Dermis blood vessel endothelial cell (primary cell): ENCODE measurements at places on chromosomes 6 and 20. TPM values are rescaled to one million over a fixed set of nuclear protein-coding genes. Genes with fewer than 3 reads are reported as not detected.
A peak's percentile ranks its signal among the peaks of the same experiment; 100 is the strongest.

TSPO2 gene
- not detected in 2 replicates for total RNA-seq

ILRUN gene
- total RNA-seq = 50.9 and 62.0 TPM in 2 replicates

COL10A1 gene
- not detected in 2 replicates for total RNA-seq

HTR1E gene
- total RNA-seq = not detected in 2 replicates

PHACTR3 gene
- 0.51 and 1.3 TPM in 2 replicates for total RNA-seq

LTB gene
- 3.4 and 30.5 TPM in 2 replicates for total RNA-seq

HUS1B gene
- 0.98 and 1.5 TPM in 2 replicates for total RNA-seq

TUBB2B gene
- 6.7 and 9.7 TPM in 2 replicates for total RNA-seq

EPPIN gene
- not detected in 2 replicates for total RNA-seq

SPDEF gene
- under 0.01 TPM in 1 of 2 replicates, not detected in the other for total RNA-seq

SALL4 gene
- under 0.01 and 0.14 TPM in 2 replicates for total RNA-seq

ANGPT4 gene
- not detected in 2 replicates for total RNA-seq

NKAIN2 gene
- not detected in 2 replicates for total RNA-seq

TRAPPC3L gene
- total RNA-seq = 0.17 TPM in 1 of 2 replicates, not detected in the other

PAK5 gene
- under 0.01 TPM in 1 of 2 replicates, not detected in the other for total RNA-seq

MCUR1 gene
- 8.3 and 15.8 TPM in 2 replicates for total RNA-seq

ETV7 gene
- 0.09 and 0.17 TPM in 2 replicates for total RNA-seq

SRSF12 gene
- total RNA-seq = under 0.01 and 0.09 TPM in 2 replicates

DNA sequence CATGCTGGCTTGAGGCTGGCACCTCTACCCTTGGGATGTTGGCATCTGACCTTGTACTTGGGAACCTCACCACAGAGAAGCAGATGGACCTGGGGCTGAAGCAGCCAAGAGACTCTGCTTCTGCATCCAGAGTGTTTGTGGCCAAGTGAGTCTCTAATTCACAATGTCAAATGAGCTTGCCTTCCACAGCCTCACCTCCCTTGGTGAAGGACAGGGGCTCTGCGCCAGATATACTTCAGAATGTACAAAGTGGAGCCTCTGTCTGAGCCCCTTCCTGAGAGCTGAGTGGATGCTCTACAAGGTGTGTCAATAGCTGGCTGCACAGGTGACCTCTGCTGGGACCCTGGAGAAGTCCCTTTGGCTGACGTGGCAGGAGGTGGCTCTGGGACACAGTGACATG, 508.9 kb downstream of the CDH26 start:
- DNase-seq = no peak

GRCh38 chr20:2465100-2465499, 5.5 kb downstream of the SNRPB start:
- no peak for DNase-seq

DNA sequence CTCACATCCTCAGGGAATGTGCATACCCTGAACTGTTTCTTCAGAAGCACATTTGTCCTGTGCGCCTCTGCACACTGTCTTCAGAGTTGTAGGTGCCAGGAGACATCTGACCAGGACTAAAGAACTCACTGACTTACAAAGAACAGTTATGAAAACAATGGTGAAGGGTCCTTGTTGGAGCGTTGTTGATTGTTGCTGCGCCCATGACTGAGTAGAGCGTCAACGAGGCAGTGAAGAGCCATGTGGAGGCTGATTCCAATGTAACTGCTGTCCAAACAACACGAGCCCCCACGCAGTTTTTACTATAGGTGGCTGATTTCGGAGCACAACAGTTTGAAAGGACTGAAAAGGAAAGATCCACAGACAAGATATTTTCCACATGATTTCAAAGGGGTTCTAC, 380.3 kb downstream of the CDH26 start:
- no peak for DNase-seq

DNA sequence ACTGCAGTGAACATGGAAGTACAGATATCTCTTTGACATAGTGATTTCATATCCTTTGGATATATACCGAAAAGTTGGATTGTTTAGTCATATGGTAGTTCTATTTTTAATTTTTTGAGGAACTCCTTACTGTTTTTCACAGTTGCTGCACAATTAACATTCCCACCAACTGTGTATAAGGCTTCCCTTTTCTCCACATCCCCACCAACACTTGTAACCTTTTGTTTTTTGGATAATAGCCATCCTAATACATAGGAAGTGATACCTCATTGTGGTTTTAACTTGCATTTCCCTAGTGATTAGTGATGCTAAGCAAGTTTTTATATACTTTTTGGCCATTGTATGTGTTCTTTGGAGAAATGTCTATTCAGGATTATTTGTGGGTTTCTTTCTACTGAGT, 45.1 kb upstream of the TENT5A start:
- peak; percentile 60 for DNase-seq

DNA sequence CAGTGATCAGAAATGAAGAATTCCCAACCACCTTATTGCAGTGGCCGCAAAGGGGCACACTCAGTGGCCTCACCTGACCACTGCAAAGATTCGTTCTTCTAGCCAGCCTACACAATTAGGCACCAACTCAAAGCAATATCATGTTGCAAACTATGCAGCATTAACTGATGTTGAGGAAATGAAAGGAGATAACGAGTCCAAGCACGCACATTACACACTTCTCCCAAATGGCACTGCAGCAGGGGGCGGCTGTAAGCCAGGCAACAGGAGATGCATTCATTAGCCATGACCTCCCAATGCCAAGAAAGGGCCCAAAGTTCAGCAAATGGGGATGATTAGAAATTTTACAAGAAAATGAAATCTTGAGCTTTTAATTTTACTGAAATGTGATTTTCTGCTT, 39.3 kb downstream of the ATXN1 start:
- peak; percentile 53 for DNase-seq

- DNase-seq = no peak
Measured at GRCh38 chr20:38919683-38920082, 6.5 kb upstream of the FAM83D start.

- DNase-seq = no peak
Measured at GRCh38 chr20:36441027-36441414, 100.3 kb upstream of the MYL9 start.

- no peak for DNase-seq
Measured at GRCh38 chr20:16488086-16488485, 85.2 kb downstream of the KIF16B start.

DNA sequence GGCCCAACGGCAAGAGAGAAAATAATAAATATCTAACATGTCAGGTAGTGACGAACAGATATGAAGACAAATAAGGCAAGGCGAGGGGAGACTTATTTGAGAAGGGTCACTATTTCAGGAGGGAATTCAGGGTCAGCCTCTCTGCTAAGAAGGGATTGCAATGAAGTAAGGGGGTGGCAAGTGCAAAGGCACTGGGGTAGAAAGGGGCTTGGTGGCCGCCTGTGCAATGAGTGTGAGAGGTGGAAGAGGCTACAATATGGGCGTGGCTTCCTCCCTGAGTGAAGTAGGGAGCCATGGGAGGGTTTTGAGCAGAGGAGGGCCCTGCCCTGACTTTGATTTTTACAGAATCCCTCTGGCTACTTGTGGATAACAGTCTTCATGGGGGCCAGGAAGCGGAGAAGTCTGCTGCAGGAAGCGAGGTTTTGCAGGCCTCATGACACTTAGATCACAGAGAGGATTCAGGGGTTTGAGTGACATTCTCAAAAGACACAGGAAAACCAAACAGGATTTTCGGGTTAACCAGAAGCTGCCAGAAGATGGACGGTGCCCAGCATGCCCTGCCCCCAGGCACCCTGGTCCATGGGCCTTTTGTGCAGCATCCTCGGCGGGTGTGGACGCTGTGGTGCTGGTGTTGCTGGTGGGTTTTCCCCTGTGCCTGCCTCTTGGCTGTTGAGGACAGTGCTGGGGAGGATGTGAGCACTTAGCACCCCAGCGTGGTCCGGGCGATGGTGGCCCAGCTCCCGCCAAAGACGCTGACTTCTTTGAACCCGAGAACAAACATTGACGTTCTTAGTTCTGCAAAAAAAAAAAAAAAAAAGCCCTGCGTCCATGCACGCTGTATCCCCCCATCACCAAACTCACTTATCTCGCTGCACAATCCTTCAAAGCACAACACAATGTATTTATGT, 124.2 kb upstream of the PTPN1 start:
- DNase-seq = no peak

DNA sequence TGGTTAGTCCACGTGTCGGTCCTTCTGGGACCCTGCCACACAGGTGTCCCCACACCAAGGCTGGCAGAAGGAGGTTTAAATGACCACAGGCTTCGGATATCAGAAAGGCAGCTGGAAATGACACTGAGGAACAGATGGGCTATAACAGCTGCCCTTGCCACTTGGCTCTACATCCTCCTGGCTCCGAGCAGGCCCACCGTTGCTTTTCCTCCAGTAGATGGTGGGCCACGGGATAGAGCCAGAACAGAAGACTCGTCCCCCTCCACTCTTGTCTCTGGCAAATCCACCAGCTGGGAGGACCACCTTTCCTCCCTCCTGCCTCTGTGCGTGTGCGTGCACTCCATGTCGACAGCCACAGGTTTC, 17.6 kb downstream of the WRNIP1 start:
- DNase-seq = no peak

DNA sequence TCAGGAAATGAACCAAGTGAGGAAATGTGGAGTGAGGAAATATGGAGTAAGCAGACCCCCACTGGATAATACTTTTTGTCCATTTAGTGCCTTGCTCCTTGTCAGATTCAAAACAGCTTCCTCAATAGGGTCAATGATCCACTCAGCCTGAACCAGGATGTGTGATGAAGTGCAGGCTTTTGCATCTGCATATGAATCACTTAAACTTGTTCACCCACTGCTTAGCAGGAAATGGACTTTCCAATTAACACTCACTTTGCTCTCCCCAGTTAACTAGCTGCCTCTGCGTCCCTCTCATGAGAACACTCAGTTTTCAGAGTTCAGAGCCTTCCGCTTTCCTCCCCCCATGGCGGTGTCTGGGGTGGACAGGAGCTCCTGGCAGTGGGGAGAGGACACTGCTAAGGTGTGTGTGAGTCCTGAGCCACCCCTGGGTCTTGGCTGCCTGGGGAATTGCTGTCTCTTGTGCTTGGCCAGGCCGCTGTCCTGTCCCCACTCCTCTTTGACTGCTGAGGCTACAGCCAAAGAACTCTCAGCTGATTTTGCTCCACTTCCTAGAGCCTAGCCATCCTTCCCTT, 621.8 kb downstream of the CDH26 start:
- DNase-seq = no peak

DNA sequence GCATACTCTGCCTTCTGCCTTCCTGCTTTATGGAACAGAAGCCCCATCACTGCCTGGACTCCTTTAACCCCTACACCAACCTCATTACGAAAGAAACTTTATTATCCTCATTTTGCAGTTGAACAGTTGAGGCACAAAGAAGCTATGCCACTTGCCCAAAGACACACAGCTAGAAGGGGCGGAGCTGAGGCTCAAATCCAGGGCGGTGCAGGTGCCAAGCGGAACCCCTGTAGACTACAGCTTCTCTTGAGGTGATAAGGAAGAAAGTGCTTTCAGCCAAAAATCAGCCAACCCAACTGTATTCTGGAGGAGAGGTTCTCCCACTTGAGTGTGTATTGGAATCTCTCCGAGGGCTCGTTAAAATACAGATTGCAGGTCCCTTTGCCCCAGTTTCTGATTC, 90.5 kb downstream of the PRND start:
- DNase-seq = no peak

DNA sequence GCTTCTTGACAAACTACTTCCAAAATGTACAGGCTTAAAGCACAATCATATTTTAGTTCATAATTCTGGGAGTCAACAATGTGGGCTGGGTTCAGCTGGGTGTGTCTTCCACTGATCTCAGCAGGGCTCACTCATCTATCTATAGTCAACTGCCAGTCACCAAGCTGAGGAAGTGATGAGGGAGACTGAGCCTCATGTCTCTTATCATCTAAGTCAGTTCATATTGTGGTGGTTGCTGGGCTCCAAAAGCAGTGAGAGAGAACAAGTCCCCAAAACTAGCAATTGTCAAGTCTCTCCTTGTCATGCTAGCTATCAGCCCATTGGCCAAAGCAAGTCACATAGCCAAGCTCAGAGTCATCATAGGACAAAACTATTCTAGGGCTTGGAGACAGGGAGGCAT, 465.9 kb upstream of the ARID1B start:
- no peak for DNase-seq

- DNase-seq = no peak
Measured at GRCh38 chr6:71091956-71092355, 135.1 kb upstream of the B3GAT2 start.

DNA sequence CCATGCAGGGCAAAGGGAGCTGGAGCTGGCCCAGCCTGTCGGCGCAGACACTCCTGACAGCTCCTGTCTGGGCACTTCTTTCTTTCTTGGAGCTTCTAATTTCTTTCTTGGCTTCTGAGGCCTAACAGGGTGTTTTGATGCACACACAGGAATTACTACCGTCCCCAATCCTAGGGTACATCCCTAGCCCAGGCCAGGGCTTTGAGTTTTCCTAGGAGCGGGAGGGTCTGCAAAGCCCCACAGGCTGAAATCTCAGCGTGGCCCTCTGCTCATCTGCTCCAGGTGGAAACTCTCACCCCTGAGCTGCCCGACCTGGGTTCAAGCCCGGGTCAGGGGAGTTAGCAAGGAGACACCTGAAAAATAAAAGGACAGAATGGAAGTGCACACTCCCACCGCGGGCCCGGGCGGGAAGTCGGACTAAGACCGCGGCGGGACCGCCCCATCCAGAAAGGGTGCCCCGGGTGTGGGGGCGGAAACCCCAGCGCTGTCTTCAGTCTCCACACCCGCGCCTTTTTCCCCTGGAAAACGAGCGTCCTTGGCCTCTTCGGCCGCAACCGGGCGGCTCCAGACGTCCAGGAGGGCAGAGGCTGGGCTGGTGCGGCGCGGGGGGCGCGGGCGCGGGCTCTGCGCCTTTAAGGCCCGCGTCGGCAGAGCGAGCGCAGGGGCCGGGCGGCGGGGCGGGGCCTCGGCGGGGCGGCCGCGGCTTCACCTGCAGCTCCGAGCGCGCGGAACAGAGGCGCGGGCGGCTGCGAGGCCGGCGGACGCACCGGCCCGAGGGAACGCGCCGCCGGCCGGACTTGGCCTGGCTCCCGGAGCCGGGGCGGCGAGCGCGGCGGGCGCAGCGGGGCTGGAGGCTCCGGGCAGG, at the start of gene CDH4:
Gene CDH4, plus strand, starts transcription at position 733 of the 865 bp plus-strand sequence.
- DNase-seq = peak; percentile 13

GRCh38 chr6:128494440-128494839, 26.0 kb downstream of the PTPRK start:
- DNase-seq = peak; percentile 47

DNA sequence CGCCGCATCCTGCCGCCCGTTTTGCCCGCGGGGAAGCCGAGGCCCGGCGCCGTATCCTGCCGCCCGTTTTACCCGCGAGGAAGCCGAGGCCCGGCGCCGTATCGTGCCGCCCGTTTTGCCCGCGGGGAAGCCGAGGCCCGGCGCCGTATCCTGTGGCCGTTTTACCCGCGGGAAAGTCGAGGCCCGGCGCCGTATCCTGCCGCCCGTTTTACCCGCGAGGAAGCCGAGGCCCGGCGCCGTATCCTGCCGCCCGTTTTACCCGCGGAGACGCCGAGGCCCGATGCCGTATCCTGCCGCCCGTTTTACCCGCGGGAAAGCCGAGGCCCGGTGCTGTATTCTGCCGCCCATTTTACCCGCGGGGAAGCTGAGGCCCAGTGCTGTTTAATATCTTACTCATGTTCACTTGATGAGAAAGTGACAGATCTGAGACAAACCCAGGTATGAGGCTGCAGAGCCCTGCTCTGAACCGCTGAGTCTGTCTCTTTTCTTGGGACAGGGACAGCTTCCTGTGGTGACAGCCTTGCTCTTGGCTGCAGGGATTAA, 129.4 kb downstream of the CDH26 start:
- DNase-seq = peak; percentile 6

GRCh38 chr6:21665110-21665391, 71.5 kb downstream of the SOX4 start:
- DNase-seq = peak; percentile 27

GRCh38 chr6:21846541-21847451, 253.2 kb downstream of the SOX4 start:
- DNase-seq = peak; percentile 96
